A549 treated with dexamethasone at 1 μM for 4 hours (cell line): ENCODE measurements at places on chromosomes 5 and 9. TPM values are rescaled to one million over a fixed set of nuclear protein-coding genes. Genes with fewer than 3 reads are reported as not detected.

Gene SPINK5
- total RNA-seq = not detected in 5 replicates

Gene CARTPT
- not detected in 5 replicates for total RNA-seq

Gene UNC13B
- total RNA-seq = 9.2 to 13.5 TPM (median 12.8 TPM) in 5 replicates

Gene BARX1
- total RNA-seq = 8.3 to 12.5 TPM (median 11.2 TPM) in 5 replicates

Gene KLF9
- 3.5 to 5.7 TPM (median 5.2 TPM) in 5 replicates for total RNA-seq

Gene CCNO
- 4.0 to 6.1 TPM (median 5.7 TPM) in 5 replicates for total RNA-seq

Gene KCNIP1
- not detected in 5 replicates for total RNA-seq

Gene EGR1
- total RNA-seq = 8.6 to 14.0 TPM (median 11.8 TPM) in 5 replicates

Gene MYMK
- total RNA-seq = not detected in 5 replicates

Gene NRARP
- 1.7 to 3.0 TPM (median 2.9 TPM) in 5 replicates for total RNA-seq

Gene C6
- total RNA-seq = not detected in 5 replicates

Gene SPINK4
- total RNA-seq = not detected in 5 replicates

Gene PCDHB5
- total RNA-seq = 1.1 to 1.6 TPM (median 1.4 TPM) in 5 replicates

Gene TMEM267
- 15.8 to 21.1 TPM (median 19.4 TPM) in 5 replicates for total RNA-seq

Gene SEMA4D
- 4.4 to 5.8 TPM (median 5.4 TPM) in 5 replicates for total RNA-seq

Gene ZNF879
- 0.57 to 1.1 TPM (median 0.69 TPM) in 5 replicates for total RNA-seq

Gene BNC2
- total RNA-seq = 4.7 to 8.1 TPM (median 7.5 TPM) in 5 replicates

Gene ENTR1
- total RNA-seq = 54.6 to 74.1 TPM (median 66.9 TPM) in 5 replicates

Gene OLFML2A
- total RNA-seq = 25.8 to 43.1 TPM (median 34.4 TPM) in 5 replicates

Gene ERMP1
- total RNA-seq = 15.5 to 22.0 TPM (median 19.2 TPM) in 5 replicates

Gene PCDHB12
- 0.03 to 0.05 TPM in 2 of 5 replicates, not detected in the others for total RNA-seq

Gene SPATA31D3
- total RNA-seq = not detected in 5 replicates

Gene GLDC
- total RNA-seq = 12.0 to 14.9 TPM (median 13.9 TPM) in 5 replicates

Gene MSX2
- 3.2 to 3.6 TPM (median 3.6 TPM) in 5 replicates for total RNA-seq

Gene PARP8
- 0.05 to 0.11 TPM (median 0.07 TPM) in 5 replicates for total RNA-seq

Gene ZNF782
- 1.4 to 2.4 TPM (median 2.0 TPM) in 5 replicates for total RNA-seq

Gene AHRR
- total RNA-seq = 3.8 to 5.5 TPM (median 5.4 TPM) in 5 replicates

Gene SLC1A1
- total RNA-seq = 0.71 to 1.2 TPM (median 1.1 TPM) in 5 replicates

Gene DOCK8
- total RNA-seq = 0.23 to 0.48 TPM (median 0.38 TPM) in 5 replicates

Gene IRX1
- total RNA-seq = not detected in 5 replicates

Gene STPG3
- total RNA-seq = not detected in 5 replicates

Gene SPINK13
- 0.13 to 0.31 TPM (median 0.19 TPM) in 4 of 5 replicates, not detected in the other for total RNA-seq

Gene BOD1
- 62.3 to 74.6 TPM (median 71.7 TPM) in 5 replicates for total RNA-seq

Gene NTNG2
- total RNA-seq = 0.57 to 2.3 TPM (median 1.5 TPM) in 5 replicates

Gene IFNA13
- not detected in 5 replicates for total RNA-seq

Gene GIN1
- total RNA-seq = 3.2 to 5.5 TPM (median 4.4 TPM) in 5 replicates

Gene FIBCD1
- 11.8 to 23.1 TPM (median 20.8 TPM) in 5 replicates for total RNA-seq

Gene HEMGN
- not detected in 5 replicates for total RNA-seq

Gene LHX2
- total RNA-seq = 3.2 to 4.1 TPM (median 3.7 TPM) in 5 replicates

Gene SLC36A2
- total RNA-seq = not detected in 5 replicates

Gene EFNA5
- total RNA-seq = 14.7 to 30.2 TPM (median 27.7 TPM) in 5 replicates

Gene GMCL2
- not detected in 5 replicates for total RNA-seq

Gene TRIM7
- total RNA-seq = 30.2 to 42.5 TPM (median 40.0 TPM) in 5 replicates

Gene SVEP1
- 1.3 to 2.3 TPM (median 2.0 TPM) in 5 replicates for total RNA-seq

Gene ANKRD33B
- 8.0 to 13.2 TPM (median 11.5 TPM) in 5 replicates for total RNA-seq

Gene PCDHB13
- total RNA-seq = 0.04 to 0.09 TPM (median 0.07 TPM) in 5 replicates

Gene ARAP3
- 2.6 to 4.9 TPM (median 4.5 TPM) in 5 replicates for total RNA-seq

Gene FBN2
- total RNA-seq = 13.1 to 25.2 TPM (median 22.5 TPM) in 5 replicates

Gene TMEM8B
- 2.1 to 4.5 TPM (median 3.6 TPM) in 5 replicates for total RNA-seq

Gene GPX3
- total RNA-seq = 16.7 to 20.3 TPM (median 17.5 TPM) in 5 replicates

Gene TUBB4B
- total RNA-seq = 618 to 867 TPM (median 780 TPM) in 5 replicates

Gene SPATA31A3
- total RNA-seq = not detected in 5 replicates

Gene LPAR1
- 18.5 to 24.7 TPM (median 23.6 TPM) in 5 replicates for total RNA-seq

Gene ZNF169
- total RNA-seq = 1.5 to 1.8 TPM (median 1.6 TPM) in 5 replicates

Gene PKD2L2
- 0.05 TPM in 1 of 5 replicates, not detected in the others for total RNA-seq

Gene BSPRY
- total RNA-seq = 0.05 to 0.11 TPM (median 0.08 TPM) in 4 of 5 replicates, not detected in the other

Gene SLC4A9
- 0.04 TPM in 1 of 5 replicates, not detected in the others for total RNA-seq

Gene FRRS1L
- 0.06 to 0.26 TPM (median 0.22 TPM) in 5 replicates for total RNA-seq
